Left lung (tissue), 14 donors: ENCODE measurements at places on chromosomes 1 and 21. TPM values are rescaled to one million over a fixed set of nuclear protein-coding genes. Genes with fewer than 3 reads are reported as not detected.
A peak's percentile ranks its signal among the peaks of the same experiment; 100 is the strongest.

The DMBX1 gene
- not detected for polyA plus RNA-seq

- no peak for DNase-seq
These were observed 230.3 kb downstream of the DISC1 start for GRCh38 chr1:231856894-231857293.

DNA sequence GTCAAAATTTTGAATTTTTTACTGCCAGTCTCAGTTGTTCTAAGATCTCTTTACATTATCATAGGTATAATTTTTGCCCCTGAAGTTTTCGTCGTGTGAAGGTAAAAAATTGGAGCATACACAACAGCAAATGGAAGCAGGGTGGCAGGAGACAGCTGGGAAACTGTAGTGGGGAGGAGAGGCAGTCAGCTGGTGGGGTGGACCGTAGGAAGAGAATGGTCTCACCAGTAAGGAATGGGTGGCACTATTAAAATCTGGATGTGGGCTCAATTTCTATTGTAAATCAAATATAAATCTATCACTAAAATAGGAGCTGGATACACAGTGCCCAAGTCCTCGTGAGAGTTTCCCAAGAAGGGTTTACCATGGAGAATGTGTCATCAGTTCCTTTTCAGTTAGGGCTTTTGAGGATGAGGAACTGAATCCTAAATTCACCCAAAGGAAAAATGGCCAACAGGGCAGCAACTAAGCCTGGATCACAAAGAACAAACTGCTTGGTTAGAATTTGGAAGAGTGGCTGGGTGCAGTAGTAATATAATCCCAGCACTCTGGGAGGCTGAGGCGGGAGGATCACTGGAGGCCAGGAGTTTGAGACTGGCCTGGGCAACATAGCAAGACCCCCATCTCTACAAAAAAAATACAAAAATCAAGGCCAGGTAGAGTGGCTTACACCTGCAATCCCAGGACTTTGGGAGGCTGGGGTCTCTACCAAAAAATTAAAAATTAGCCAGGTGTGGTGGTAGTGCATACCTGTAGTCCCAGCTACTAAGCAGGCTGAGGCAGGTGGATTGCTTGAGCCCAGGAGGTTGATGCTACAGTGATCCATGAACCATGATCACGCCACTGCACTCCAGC, 10.5 kb upstream of the IRF2BP2 start:
- no peak for DNase-seq

DNA sequence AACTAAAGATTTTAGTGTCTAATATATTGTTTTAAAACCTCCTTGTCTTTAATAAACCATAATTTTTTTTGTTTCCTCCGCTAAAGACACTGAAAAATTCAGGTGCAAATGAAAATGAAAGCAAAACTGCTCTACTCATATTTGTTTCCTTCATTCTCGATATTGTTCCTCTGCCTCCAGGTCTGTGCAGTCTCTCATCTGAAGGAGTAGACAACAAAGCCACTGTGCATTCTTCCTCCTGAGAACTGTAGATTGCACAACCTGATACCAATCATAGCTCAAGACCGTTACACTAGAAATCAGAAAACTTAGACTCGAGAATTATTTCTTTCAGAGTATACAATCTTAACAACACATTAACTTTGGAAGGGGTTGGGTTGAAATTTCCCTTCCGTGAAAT, 373.1 kb upstream of the CXADR start:
- no peak for DNase-seq

DNA sequence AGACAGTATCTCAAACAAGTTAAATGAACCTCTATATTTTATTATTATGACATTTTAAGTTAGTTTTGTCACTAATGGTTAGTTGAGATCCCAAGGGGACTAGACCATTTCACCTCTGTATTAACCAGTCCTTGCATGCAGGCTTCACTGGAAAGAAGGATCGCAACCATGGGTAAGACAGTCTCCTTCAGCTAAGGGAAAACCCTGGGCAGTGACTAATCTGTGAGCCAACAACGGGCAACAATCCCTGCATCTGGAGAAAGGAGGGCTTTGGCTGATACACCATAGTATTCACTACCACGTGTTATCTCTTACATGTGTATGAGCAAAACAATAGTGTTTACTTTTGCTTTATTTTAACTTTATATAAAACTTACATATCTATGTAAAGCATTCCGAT, 708.8 kb upstream of the CHRM3 start:
- DNase-seq = no peak

DNA sequence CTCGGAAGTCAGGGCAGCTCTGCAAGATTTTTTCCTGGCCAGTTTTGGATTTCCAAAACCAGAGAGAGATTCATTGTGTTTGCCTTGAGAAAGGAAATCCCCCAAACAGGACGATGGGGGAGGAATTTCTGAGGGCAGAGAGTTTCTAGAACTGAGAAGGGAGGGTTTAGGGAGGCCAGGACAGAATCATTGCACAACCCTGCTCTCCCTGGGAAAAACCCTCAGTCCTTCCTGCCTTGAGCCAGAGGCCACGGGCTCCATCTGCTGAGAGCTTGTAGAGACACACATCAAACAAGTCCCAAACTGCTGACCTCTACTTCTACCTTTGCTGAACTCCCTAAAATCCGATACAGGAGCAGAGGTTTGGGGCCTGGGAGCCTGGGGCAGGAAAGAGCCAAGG, 99.7 kb downstream of the NMNAT2 start:
- peak; percentile 76 for DNase-seq
